ENCODE measurements at places on chromosomes 11 and 22. TPM values are rescaled to one million over a fixed set of nuclear protein-coding genes. Genes with fewer than 3 reads are reported as not detected.

- H3K36me3 ChIP-seq = no peaks in the 10 kb centered on the region
- H3K27me3 ChIP-seq = no peaks in the 10 kb centered on the region
- peak overlapping the region; percentile 88 for H3K27ac ChIP-seq
- H3K4me3 ChIP-seq = peak overlapping the region; percentile 69
These were observed 89.7 kb upstream of the MTMR2 start for GRCh38 chr11:96013461-96014213.

GRCh38 chr11:73961321-73961720 is 10.5 kb downstream of the DNAJB13 start:
- H3K36me3 ChIP-seq = no peaks in the 10 kb centered on the region
- H3K4me3 ChIP-seq = no peak overlapping the region
- DNase-seq = no peak
- H3K27ac ChIP-seq = no peak overlapping the region

GRCh38 chr22:23036684-23037428 is 33.5 kb upstream of the GNAZ start:
- no peak for DNase-seq
- peaks cover 15% of the 10 kb centered on the region for H3K4me1 ChIP-seq
- H3K27me3 ChIP-seq = peaks cover 25% of the 10 kb centered on the region
- H3K4me3 ChIP-seq = no peak overlapping the region
- H3K27ac ChIP-seq = no peak overlapping the region
- H3K36me3 ChIP-seq = no peaks in the 10 kb centered on the region

DNA sequence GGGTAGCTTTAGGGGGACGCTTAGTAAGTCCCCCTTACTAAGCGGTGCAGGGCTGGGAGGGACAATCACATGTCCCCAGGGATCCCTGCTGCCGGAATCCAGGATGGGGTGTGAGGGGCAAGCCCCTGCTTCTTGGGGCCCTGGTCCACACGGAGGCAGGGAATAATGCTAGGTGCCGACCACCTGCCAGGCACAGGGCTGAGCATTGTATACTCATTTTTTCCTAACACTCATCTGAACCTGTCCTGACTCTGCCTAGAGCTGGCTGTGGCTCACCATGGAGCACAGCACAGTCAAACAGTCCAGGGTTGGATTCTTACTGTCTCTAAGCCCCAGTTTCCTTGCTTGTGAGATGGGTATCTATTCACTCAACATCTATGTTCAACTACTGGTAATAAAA is 1.4 kb upstream of the LTBP3 start:
- DNase-seq = no peak
- H3K27ac ChIP-seq = no peak overlapping the region
- H3K4me3 ChIP-seq = peak overlapping the region; percentile 77
- peaks cover 65% of the 10 kb centered on the region for H3K4me1 ChIP-seq

DNA sequence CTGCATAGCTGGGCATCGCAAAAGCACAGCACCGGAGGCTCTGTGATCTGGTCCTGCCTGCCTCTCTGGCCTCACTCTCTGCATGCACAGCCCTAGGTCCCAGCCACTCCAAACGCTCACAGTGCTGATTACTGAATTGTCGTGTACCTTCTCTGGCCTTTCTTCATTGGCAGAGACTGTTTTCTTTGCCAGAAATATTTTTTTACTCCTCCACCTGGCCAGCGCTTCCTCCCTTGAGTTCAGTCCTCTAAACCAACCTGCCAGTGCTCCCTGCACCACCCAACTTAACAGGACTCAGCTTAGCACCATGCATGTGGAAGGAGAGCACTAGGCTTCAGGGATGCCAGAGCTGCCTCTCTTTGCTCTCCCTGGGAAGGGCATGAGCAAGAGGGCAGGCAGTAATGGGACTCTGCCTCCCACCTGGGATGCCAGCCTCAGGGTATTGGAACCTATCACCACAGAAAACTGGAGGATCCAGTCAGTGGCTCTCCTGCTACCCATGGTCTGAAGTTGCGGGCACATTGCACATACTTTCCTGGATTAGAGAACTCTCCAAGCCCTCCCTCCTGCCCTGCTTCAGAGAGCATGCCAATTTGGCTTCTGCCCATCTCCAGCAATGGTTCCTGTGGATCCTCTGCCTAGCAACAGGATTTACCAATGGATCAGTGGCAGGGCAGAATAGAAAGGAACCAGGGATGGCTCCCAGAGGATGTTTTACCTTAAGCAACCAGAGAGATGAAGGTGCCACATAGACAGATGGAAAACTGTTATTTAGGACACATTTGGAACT is 37.0 kb upstream of the GNAZ start:
- H3K4me1 ChIP-seq = peaks cover 15% of the 10 kb centered on the region
- no peaks in the 10 kb centered on the region for H3K36me3 ChIP-seq

GRCh38 chr22:32059426-32059825 is 16.4 kb downstream of the SLC5A1 start:
- DNase-seq = no peak
- H3K4me3 ChIP-seq = no peak overlapping the region
- H3K27me3 ChIP-seq = peaks cover 72% of the 10 kb centered on the region
- no peak overlapping the region for H3K27ac ChIP-seq

GRCh38 chr11:119752946-119753345 is 23.9 kb upstream of the NECTIN1 start:
- H3K36me3 ChIP-seq = no peaks in the 10 kb centered on the region
- H3K27ac ChIP-seq = no peak overlapping the region
- no peak overlapping the region for H3K4me3 ChIP-seq
- no peak for DNase-seq
- peaks cover 20% of the 10 kb centered on the region for H3K27me3 ChIP-seq
- peaks cover 24% of the 10 kb centered on the region for H3K4me1 ChIP-seq

DNA sequence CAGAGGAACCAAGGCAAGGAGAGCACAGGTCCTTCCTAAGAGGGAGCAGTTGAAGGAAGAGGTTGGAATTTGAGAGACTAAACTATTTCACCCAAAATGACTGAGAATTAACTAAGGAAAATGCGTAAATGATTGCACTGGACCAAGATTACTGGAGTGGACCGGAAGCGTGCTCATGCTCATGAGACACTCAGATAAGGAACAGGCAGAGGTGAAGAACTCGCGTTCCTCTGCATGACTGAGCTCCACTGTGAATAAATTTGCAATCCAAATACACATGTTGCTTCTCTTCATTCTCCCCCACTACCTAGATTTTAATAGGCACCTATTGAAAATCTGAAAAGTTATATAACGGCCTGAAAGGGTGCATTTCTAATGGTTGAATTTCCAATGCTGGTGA is 207.0 kb downstream of the KIRREL3 start:
- no peak overlapping the region for H3K27ac ChIP-seq
- peaks cover 16% of the 10 kb centered on the region for H3K27me3 ChIP-seq
- H3K36me3 ChIP-seq = no peaks in the 10 kb centered on the region
- no peak for DNase-seq

- H3K4me1 ChIP-seq = peaks cover 35% of the 10 kb centered on the region
- H3K27me3 ChIP-seq = peaks cover 34% of the 10 kb centered on the region
- H3K36me3 ChIP-seq = no peaks in the 10 kb centered on the region
- no peak for DNase-seq
- no peak overlapping the region for H3K4me3 ChIP-seq
These were observed 200.6 kb downstream of the DBX1 start for GRCh38 chr11:19959648-19960059.

- DNase-seq = no peak
These were observed 32.7 kb upstream of the TXNRD2 start for GRCh38 chr22:19974268-19974861.

GRCh38 chr11:29159552-29160465 is 857.0 kb downstream of the KCNA4 start:
- no peaks in the 10 kb centered on the region for H3K4me1 ChIP-seq
- DNase-seq = peak; percentile 0
- no peak overlapping the region for H3K27ac ChIP-seq
- H3K4me3 ChIP-seq = no peak overlapping the region
- H3K36me3 ChIP-seq = no peaks in the 10 kb centered on the region
- no peaks in the 10 kb centered on the region for H3K27me3 ChIP-seq

LGR4 gene
- 0.30 TPM for total RNA-seq

PLAAT5 gene
- 1.7 TPM for total RNA-seq
